Dorsolateral prefrontal cortex (tissue), 122 donors: ENCODE measurements at places on chromosomes 3 and 15.

DNA sequence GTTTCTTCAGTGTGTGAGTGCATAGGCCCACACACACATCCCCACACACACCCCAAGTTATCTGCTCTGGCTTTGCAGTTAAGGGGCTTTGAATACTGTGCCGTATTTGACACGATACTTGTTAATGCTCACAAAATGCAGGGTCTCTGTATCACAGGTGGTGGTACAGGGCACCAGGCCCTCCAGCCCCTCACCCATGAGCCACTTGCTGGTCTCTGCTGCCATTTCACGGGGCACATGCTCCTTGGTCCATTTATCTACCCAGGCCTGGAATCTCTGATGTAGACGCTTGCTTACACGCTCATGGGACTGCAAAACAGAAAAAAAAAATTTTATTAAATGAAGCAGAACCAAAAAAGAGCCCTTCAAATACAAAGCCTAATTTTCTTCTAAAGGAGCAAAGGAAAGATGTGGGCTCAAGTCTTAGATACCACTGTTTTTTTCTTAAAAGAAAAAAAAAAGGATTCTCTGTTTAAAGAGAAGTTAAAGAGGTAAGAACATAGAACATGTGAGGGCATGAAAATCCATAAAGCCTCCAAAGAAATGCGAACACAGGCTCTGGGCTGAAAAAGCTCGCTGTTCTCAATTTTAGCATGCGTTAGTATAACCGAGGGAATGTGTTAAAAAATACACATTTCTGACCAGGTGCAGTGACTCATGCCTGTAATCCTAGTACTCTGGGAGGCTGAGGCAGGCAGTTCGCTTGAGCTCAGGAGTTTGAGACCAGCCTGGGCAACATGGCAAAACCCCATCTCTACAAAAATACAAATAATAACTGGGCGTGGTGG, 3.7 kb upstream of the MAN2C1 start:
- no peak for DNase-seq

GRCh38 chr15:95087253-95087609, 855.9 kb downstream of the MCTP2 start:
- DNase-seq = no peak

GRCh38 chr3:14275962-14276909, 97.6 kb downstream of the LSM3 start:
- DNase-seq = no peak

DNA sequence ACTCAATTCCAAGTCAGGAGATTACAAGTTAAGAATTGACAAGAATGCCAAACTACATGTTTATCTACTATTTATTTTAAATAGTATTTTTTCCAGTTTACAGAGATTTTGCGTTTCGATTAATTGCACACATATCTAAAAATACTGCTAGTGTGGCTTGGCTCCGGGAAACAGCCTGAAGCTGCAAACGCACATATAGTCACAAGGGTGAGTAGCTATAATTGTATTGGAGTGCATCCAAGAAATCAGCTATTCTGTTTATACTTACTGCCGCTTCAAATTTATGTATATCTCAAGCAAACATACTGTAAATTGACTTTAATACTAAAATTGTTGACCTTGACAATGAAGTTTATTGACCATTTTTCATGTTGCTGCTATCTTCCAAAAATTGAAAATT, 77.0 kb upstream of the PLSCR5 start:
- no peak for DNase-seq

DNA sequence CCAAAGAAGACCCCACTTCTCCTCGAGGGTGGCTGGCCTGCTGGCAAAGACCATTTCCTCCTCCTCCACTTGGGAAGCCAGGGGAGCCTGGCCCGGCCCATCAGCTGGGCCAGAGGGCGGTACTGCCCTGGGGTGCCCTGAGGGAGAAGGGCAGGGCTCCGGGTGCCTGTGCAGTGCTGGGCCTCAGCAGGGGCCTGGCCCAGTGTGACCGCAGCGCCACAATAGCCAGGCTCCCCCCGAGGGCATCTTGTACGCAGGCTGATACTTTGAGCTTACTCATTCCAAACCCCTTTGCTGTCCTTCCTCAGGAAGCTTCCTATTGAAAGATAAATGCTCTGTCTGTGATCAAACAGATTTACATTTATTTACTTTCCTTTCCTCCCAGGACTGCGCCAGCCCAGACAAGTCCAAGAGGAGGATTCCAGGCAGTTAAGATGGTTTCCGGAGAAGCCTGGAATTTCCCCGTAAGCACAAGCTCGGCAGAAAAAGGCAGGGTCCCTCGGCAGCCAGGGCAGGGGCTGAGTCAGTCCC, 240.1 kb downstream of the XXYLT1 start:
- DNase-seq = no peak
